ENCODE measurements at places on chromosomes 1 and 21.

DNA sequence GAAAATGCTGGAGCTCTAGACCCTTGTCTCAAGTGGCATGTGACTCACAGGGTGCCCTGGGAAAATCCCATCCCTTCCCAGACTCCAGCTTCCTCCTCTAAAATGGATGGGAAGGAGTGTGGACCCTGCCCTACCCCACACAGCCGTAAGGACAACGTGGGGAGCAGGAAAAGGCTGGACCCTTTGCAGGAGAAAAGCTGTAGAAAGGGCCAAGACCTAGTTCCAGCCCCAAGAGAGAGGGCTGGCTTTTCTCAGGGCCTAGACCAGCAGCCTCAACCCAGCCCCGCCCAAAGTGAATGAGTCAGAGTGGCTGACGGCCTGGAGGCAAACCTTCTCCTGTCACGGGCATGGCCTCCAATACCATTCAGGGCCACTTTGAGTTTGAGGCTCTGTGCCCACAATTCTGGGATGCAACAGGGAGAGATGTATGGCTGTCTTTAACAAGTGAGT is 1.1 kb downstream of the LAMB3 start:
- no peak for DNase-seq

- DNase-seq: no peak
These were observed at the start of gene SLC37A1 for GRCh38 chr21:42513151-42513984. TSS of gene SLC37A1 (plus strand) at chr21:42513852. CDS start at chr21:42518455, 4,603 bp downstream.

- no peak for DNase-seq
These were observed at the start of gene RGS7 for GRCh38 chr1:241356519-241357365. TSS of gene RGS7 (minus strand) at chr1:241357205.

- DNase-seq: no peak
These were observed 38.7 kb downstream of the CFH start for GRCh38 chr1:196690582-196690981.

- DNase-seq: no peak
These were observed 43.1 kb downstream of the DUSP10 start for GRCh38 chr1:221698579-221699349.

GRCh38 chr1:110565565-110565964 is 40.6 kb downstream of the KCNA2 start:
- no peak for DNase-seq

DNA sequence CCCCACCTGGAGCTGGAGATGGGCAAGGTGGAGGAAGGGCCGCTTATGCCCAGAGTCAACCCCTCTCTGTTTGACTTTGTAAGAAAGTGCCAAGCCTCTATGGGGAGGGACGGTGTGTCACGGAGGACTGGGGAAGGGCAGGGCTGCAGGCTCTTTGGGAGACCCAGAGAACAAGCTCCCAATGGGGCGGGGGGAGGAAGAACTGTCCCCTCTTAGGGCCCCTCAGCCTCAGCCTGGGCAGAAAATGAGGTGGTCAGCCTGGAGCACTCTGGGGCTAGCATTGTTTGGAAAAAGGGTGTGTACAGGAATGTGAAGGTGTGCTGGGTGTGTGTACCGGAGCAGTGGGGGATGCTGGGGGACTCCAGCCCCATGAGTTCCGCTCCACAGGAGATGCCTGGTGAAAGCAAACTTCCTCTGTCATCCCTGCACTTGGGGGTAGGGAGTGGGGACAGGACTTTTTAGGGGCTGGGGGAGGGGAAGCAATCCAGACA is 1.2 kb upstream of the INAVA start:
- no peak for DNase-seq

GRCh38 chr1:40508375-40509341 is at the start of gene EXO5:
TSS of gene EXO5 (plus strand) at chr1:40508767. CDS start at chr1:40514545, 5,778 bp downstream.
- peak; percentile 47 for DNase-seq

DNA sequence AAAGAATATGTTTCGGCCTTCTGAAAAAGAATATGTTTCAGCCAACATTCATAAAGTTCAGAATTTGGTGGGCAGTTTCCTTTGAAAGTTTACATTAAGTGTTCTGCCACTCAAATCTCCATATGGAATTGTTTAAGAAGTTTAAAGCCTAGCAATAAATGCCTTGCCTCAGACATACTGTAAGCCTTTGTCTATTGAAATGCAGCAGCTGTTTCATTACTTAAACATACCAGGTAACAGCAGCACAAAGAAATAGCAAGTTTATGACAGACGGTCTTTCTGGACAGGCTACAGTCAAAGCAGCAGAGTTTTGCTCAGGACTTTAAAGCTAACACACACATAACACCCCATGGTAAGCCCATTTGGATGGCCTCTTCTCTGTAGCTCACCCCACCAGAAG is 38.5 kb upstream of the C1orf105 start:
- no peak for DNase-seq

GRCh38 chr1:206575894-206576737 is 36.1 kb downstream of the EIF2D start:
- no peak for DNase-seq

- DNase-seq: no peak
These were observed 12.3 kb upstream of the MAP10 start for GRCh38 chr1:232792949-232793348.

- no peak for DNase-seq
These were observed 9.1 kb upstream of the PCNX2 start for GRCh38 chr1:233304489-233305102.

GRCh38 chr1:232355162-232356006 is 274.5 kb downstream of the SIPA1L2 start:
- DNase-seq: no peak

GRCh38 chr1:183583466-183583865 is 6.8 kb downstream of the NCF2 start:
- no peak for DNase-seq

DNA sequence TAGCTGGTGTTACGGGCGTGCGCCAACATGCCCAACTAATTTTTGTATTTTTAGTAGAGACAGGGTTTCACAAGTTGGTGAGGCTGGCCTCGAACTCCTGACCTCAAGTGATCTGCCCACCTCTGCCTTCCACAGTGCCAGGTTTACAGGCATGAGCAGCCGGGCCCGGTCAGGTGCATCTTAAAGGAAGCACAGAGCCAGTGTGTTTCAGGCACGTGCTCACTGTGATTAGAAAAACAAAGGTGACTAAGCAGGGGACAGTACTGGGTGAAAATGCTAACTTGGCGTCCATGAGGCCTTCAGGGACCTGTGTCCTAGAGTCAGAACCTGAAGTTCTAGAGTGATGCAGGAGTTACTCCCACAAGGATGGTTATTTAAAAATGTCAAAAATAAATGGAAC is 60.0 kb upstream of the GJA8 start:
- DNase-seq: no peak

DNA sequence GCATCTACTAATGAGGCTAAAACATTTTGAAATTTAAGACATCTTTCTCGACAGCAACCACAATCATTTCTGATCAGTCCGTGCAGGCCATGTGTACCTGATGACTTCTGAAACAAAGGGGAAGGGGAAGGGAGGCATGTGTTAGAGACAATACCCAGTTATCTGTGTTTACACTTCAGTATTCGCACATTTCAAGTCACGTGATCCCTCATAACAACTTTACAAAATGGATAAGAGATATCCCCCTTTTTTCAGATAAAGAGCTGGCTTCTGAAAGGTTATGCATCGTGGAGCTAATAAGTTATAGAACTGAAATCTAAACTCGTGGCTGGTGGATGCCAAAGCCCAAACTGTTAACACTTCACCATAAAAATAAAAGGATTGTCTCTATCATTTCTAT is 175.7 kb downstream of the CHRM3 start:
- DNase-seq: no peak
